ENCODE measurements at places on chromosomes 11 and 22.

DNA sequence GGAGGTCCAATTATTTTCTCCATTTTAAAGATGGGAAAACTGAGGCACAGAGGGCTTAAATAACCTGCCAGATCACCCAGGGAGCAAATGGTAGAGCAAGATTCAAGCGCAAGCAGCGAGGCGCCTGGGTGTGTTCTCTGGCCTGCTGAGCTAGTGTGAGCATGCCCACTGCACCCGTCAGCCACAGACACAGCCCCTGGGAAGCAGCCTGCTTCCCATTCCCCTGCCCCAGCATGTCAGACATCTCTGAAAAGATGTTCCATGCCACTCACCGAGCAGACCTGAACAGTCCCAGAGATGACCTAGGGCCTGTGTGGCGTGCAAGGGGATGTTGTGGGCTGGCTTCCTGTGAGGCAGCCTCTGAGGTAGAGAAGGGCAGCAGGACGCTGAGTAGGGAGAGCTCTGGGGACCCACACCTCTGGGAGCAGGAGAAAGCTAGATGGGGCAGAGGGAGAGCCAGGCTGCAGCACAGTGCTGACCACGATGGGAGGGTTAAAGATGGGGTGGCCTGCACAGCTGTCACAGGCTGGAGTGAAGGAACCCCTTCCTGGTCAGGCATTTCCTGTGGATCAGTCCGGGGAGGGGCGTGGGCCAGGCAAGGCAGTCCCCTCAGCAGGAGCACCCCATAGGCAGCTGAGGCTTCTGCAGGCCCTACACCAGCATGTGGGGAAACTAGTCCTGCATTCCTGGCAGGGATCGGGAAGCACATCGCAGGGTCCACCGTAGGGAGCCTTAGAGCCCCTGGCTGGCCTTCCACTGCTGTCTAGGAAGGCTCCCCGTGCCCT is 101.4 kb downstream of the GALNT18 start:
- no peak for DNase-seq

DNA sequence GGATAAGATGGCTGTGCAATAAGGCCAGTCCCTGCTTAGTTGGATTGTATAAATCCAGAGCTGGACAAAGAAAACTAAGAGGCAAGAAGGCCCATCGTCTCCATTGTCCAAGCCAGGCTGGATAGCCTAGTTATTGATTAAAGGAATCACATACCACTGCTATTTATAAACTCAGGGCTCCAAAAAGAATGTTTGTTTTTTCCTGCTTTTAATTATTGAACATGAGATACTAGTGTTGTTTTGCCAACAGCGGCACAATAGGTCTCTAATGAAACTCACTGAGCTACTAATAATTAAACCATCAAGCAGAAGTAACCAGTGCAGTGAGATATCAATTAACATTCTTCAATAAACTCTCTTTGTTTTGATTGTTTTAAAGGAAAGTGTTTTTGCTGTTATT is 259.7 kb downstream of the INSC start:
- no peak for DNase-seq

GRCh38 chr11:34623463-34623862 is 2.6 kb downstream of the EHF start:
- DNase-seq, result no peak

DNA sequence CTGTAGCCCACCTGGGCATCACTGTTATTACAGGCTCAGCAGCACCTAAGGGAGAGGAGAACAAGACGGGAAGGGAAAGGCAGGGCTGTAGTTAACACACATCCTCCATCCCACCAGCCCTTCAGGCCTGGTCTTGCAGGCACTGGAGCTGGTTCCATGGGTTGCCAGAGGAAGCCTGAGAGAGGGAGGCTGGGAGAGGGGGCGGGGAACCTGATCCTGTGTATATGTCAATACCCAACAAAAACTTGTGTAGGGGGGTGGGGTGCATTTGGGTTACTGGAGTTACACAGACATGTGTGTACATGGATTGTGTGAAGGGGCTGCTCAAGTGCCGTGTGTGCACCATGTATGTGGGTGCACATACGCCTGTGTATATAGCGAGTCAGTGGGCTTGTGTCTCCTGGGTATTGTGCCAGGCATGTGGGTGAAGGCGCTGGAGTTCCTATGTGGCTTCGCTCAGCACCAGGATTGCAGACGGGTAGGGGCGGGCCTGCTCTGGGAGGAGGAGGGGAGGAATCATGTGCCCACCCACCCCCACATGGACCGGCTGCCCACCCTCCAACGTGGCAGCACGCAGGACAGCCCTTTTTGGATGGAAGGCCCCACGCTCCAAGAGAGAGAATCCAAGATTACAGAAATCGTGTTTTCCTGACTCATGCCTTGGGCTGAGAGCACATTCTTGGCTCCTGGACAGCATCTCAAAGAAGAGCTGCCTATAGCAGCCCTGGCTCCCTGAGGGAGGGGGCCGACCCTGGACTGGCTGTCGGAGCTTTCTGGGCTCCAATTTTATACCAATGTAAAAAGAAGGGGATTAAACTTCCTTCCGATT is 4.2 kb upstream of the SERPINH1 start:
- DNase-seq, result no peak

GRCh38 chr11:95358511-95359340 is 127.7 kb upstream of the SESN3 start:
- DNase-seq, result no peak

- no peak for DNase-seq
Measured at GRCh38 chr11:124707829-124708228, 31.9 kb upstream of the NRGN start.

GRCh38 chr11:88626216-88626615 is 288.7 kb upstream of the CTSC start:
- DNase-seq, result no peak

DNA sequence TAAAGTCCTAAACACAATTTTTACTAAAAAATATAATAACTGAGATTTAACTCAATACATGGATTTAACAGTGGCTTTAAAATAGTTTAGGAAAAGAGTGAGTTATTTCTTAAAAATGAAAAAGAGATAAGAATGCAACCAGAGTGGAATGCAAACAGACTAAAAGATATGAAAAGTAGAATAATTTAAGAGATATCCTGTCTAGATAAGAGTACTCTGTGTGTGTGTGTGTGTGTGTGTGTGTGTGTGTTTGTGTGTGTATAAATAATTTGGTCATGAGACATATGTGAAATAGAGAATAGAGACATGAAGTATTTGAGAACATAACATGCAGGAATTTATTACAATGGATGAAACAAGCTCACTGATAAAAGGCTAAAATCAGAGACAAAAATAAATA is 986.9 kb upstream of the CHORDC1 start:
- no peak for DNase-seq

DNA sequence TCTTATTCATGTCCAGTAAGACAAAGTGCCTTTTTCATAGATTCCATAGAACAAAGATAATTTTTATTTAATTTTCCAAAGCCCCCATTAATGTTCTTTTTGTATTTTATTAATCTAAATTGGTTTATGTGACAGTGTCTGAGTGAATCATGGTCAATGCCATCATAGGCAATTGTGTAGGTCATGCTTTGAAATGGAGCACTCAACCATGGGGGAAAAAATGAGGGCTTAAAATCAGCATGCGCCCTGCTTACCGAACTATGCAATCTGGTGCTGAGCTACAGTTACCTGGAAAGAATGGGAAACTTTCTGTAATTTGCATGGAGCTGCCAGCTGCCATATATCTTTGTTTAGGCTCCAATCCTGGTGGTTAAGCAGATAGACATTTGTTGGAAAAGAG is 28.4 kb upstream of the RAB38 start:
- DNase-seq, result no peak

- DNase-seq, result no peak
Measured at GRCh38 chr11:103228807-103229206, 119.6 kb downstream of the DYNC2H1 start.

DNA sequence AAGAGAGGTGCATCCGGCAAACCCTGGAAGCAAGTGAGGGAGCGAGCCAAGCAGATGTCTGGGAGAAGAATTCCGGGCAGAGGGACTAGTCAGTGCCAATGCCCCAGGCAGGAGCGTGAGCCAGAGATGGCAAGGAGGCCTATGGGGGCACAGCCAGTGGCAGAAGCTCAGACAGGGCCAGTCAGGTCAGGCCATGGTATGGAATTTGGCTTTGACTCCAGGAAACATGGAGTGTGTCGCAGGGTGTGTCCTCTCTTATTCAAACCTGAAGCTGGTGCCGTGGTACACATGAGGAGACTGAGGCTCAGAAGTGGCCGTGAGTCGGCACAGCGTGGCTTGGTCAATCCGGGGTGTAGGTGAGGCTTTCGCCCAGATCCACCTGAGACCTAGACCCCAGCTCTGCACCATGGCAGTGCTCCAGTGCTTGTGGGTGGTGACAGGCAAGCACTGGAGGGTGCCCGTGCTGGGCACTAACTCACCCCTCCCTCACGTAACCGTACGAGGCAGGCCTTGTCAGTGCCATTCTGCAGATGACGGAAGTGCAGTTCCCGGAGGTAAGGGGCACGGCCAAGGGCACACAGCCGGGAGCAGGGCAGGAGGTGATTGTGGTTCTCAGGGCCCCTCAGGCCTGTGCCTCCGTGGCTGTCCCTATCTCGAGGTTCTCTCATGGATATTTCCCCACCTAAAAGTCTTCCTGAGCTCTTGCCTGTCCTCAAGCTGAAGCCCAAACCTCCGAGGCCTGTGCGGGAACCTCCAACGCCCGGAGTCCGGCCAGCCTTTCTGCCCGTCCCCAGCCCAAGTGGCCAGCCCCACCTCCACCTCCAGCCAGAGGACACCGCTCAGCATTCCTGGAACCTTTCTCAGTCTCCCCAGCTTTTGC is 10.6 kb upstream of the SPI1 start:
- no peak for DNase-seq

DNA sequence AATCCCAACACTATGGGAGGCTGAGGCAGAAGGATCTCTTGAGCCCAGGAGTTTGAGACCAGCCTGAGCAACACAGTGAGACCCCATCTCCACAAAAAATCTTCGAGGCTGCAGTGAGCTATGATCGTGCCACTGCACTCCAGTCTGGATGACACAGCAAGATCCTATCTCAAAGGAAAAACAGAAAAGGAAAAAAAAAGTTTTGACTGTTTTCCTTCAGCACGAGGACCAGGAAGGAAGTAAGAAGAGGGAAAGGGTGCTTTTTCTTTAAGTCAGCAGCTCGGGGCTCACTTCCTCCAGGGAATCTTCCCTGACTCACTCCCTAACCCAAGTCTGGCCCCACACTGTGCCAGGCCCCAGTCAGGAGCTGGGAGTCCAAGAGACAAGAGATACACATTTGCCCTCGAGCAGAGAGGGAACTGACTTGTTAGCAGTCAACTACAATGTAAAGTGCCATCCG is 14.2 kb downstream of the ARRB1 start:
- DNase-seq, result no peak

DNA sequence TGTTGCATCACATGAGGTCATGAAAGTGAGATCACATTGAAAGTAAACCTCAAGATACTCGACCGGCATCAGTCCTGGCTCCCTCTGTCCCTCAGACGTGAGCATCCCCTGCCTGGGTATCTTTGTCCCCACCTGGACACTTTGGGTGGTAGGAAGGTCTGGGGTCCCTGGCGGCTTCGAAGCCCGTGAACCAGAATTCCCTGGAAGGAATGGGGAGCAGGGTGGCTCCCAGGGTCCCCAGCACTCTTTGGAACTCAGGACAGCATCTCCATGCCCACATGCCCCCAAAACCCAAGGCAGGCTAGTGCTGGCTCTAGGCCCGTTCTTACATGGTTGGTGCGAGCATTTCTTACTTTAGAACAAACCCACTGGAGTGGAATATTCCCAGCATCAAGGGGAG is 7.5 kb downstream of the DERL3 start:
- DNase-seq, result no peak

- no peak for DNase-seq
Measured at GRCh38 chr11:35183326-35183925, 44.5 kb downstream of the CD44 start.

GRCh38 chr11:34466802-34467488 is 28.2 kb downstream of the CAT start:
- DNase-seq, result no peak

Data from GOT3 (cell line).